Hepatocyte (in vitro differentiated cells): ENCODE measurements at places on chromosomes 6 and 20. TPM values are rescaled to one million over a fixed set of nuclear protein-coding genes. Genes with fewer than 3 reads are reported as not detected.

GRCh38 chr6:52858416-52858815, 17.8 kb upstream of the GSTA5 start:
- no peaks in the 10 kb centered on the region for H3K36me3 ChIP-seq
- H3K27me3 ChIP-seq = no peaks in the 10 kb centered on the region
- H3K4me3 ChIP-seq = no peak overlapping the region
- H3K4me1 ChIP-seq = no peaks in the 10 kb centered on the region
- DNase-seq = no peak
- H3K27ac ChIP-seq = no peak overlapping the region

The VNN1 gene
- total RNA-seq = 1.2 and 1.4 TPM in 2 replicates

The EIF2S2 gene
- total RNA-seq = 75.8 and 86.3 TPM in 2 replicates

The HLA-DRB1 gene
- 59.1 and 60.6 TPM in 2 replicates for total RNA-seq

DNA sequence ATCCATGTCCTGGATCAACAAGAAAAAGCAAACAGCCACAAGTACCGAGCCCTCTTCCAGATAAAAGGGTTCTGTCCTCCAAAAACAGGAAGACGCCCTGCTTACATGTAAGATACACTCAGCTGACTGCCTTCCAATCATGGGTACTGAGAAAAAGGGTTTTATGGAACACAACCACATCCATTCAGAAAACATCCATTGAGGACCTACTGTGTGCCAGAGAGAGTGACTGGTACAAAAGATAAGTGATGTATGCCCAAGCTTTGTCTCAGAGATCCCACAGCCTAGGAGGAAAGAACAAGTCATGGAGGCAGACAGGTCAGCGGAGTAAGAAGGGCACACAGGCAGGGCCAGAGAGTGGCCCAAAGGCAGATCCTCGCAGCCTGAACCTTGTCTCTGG, 94.8 kb upstream of the SSTR4 start:
- H3K4me1 ChIP-seq = no peaks in the 10 kb centered on the region
- no peaks in the 10 kb centered on the region for H3K36me3 ChIP-seq
- H3K27ac ChIP-seq = no peak overlapping the region
- H3K27me3 ChIP-seq = no peaks in the 10 kb centered on the region
- no peak for DNase-seq
- H3K4me3 ChIP-seq = no peak overlapping the region

The ASIP gene
- not detected in 2 replicates for total RNA-seq

DNA sequence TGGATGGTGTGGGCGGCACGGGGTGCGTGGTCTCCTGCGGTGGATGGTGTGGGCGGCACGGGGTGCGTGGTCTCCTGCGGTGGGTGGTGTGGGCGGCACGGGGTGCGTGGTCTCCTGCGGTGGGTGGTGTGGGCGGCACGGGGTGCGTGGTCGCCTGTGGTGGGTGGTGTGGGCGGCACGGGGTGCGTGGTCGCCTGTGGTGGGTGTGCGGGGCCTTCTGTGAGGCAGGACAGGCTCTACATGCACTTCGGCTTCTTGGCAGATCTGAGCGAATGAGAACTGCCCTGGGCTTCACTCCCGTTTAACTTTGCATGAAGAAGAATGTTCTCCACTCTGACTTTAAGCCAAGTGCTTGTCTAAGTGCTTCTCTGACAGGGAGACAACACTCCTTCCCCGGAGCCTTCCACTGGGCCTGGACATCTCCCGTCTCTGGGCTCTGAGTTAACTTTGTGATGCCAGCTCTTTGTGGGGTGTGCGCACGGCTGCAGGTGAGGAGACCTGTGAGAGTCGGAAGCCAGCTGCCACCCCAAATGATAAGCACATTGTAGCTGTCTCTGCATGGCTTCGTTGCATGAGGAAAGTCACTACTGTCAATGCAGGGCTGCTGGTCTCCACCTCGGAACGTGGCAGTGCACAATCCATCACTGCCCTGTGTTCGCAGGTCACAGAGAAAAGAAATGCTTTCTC, 244.8 kb downstream of the DLL1 start:
- H3K27ac ChIP-seq = no peak overlapping the region
- H3K4me3 ChIP-seq = no peak overlapping the region
- H3K4me1 ChIP-seq = peaks cover 4% of the 10 kb centered on the region
- no peaks in the 10 kb centered on the region for H3K27me3 ChIP-seq

GRCh38 chr20:62723351-62723750, 14.7 kb downstream of the NTSR1 start:
- DNase-seq = no peak
- H3K4me3 ChIP-seq = no peak overlapping the region
- no peaks in the 10 kb centered on the region for H3K27me3 ChIP-seq
- H3K36me3 ChIP-seq = no peaks in the 10 kb centered on the region

The PTPRK gene
- 78.5 and 80.2 TPM in 2 replicates for total RNA-seq

- H3K4me1 ChIP-seq = no peaks in the 10 kb centered on the region
- no peak for DNase-seq
- H3K36me3 ChIP-seq = no peaks in the 10 kb centered on the region
- no peaks in the 10 kb centered on the region for H3K27me3 ChIP-seq
These were observed 51.3 kb downstream of the GRM4 start for GRCh38 chr6:34094474-34095135.

The DNMT3B gene
- 4.3 and 4.5 TPM in 2 replicates for total RNA-seq

The SLC25A27 gene
- 7.0 and 11.9 TPM in 2 replicates for total RNA-seq

The GCM1 gene
- 0.33 TPM in 1 of 2 replicates, not detected in the other for total RNA-seq

- H3K27ac ChIP-seq = no peak overlapping the region
- no peaks in the 10 kb centered on the region for H3K36me3 ChIP-seq
- no peak for DNase-seq
- no peak overlapping the region for H3K4me3 ChIP-seq
- H3K27me3 ChIP-seq = no peaks in the 10 kb centered on the region
- H3K4me1 ChIP-seq = peaks cover 5% of the 10 kb centered on the region
These were observed 213.9 kb upstream of the PRDM1 start for GRCh38 chr6:105872249-105872648.

The TMEM200A gene
- total RNA-seq = 28.5 and 32.9 TPM in 2 replicates

DNA sequence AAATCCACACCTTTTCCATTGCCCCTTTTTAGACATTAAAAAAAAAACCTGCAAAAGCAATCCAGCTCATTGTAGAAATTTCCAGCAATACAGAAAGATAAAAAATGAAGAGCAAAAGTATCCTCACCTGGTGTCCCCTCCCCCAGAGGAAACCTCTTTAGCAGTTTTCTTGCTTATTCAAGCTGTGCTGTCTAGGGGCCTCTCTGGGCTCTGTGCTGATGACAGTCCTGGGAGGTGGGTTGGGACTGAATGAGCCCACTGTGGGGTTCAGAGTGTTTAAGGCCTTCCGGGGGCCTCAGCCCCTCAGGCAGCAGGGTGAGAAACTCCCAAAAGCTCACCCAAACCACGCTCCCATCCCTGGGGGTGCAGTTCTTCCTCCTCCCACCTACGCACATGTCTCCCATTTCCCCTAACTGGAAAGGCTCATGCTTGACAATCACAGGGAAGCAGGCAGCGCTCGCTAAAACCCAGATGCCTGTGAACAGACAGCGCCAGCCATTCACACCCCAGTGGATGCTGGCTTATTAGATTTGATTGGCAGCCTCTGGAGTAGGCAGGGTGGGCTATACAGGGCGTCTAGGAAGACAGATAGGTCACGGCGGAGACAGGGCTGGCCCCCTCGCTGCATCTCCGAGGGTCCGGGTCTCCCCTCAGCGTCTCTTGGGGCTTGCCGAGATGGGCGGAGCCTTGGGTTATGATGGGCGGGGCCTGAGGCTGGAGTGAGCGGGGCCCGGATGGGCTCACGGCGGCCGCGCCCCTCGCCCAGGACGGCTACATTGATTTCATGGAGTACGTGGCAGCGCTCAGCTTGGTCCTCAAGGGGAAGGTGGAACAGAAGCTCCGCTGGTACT, 4.6 kb downstream of the GUCA1A start:
- no peaks in the 10 kb centered on the region for H3K4me1 ChIP-seq
- DNase-seq = no peak
- H3K4me3 ChIP-seq = no peak overlapping the region

GRCh38 chr6:89602166-89602565, 36.4 kb downstream of the LYRM2 start:
- H3K4me3 ChIP-seq = no peak overlapping the region
- no peak for DNase-seq
- no peaks in the 10 kb centered on the region for H3K4me1 ChIP-seq
- no peaks in the 10 kb centered on the region for H3K27me3 ChIP-seq
- H3K27ac ChIP-seq = no peak overlapping the region

DNA sequence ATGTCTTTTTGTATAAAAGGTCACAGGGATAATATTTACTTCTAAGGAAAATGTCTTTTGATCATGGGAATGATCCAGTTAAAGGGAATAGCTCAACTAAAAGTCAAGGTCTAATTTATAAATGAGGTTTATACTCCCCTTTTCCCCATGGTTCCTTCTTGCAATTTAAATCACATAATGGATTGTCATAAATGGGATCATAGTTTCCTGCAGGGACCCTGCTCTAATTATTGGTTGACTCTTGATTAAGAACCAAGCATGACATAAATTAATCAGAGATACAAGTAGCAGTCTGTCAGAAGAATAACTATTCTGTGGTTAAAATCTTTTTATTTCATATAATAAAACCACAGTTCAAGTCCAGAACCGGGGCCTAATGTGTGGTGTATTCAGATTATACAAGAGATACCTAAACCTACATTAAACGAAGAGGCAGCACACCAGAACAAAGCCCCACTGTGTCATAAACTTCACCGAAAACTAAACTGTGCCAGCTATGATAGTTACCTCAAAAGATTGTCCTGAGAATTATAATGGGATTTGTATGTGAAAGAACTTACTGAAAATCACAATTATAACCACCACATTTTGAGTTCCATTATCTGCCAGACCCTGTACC, 43.0 kb upstream of the CD83 start:
- peak overlapping the region; percentile 39 for H3K27ac ChIP-seq
- no peak for DNase-seq
- H3K27me3 ChIP-seq = no peaks in the 10 kb centered on the region
- no peaks in the 10 kb centered on the region for H3K36me3 ChIP-seq
- H3K4me1 ChIP-seq = no peaks in the 10 kb centered on the region

The PTCRA gene
- not detected in 2 replicates for total RNA-seq

The TMEM217 gene
- 0.87 and 2.7 TPM in 2 replicates for total RNA-seq

The SLC52A3 gene
- 0.33 and 0.80 TPM in 2 replicates for total RNA-seq

DNA sequence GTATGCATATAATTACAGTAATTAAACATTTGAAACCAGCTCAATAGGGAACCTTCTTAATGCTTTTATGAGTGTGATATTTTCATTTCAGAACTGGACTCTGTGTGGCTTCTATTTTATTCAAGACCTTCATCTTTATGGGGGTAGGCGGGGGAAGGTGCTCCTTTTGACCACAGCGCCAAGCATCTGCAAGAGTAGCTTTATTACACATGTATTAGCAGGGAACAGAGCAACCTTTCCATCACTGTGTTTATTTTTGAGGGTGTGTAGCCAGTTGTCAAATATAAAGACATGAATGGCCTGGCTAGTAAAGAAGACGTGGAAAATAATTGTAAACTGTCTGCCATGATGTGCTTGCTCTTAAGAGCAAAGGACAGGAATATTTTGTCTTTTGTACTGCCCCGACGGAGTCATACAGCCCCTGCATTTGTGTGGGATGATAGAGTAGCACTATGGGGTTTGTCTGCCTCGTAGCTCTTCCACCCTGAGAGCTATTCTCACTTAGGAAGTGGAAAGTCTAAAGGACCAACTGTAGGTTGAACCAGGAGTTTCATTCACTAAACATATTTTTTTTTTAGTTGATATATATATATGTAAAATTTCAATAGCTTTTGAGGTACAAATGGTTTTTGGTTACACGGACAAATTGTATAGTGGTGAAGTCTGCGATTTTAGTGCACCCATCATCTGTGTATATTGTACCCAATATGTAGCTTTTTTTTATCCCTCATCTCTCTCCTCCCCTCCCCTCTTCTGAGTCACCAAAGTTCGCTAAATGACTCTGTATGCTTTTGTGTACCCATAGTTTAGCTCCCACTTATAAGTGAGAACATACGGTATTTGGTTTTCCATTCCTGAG, 91.2 kb downstream of the CARMIL1 start:
- peak overlapping the region; percentile 94 for H3K27ac ChIP-seq
- H3K4me1 ChIP-seq = peaks cover 12% of the 10 kb centered on the region
- no peak for DNase-seq
- H3K4me3 ChIP-seq = no peak overlapping the region
- no peaks in the 10 kb centered on the region for H3K36me3 ChIP-seq
- no peaks in the 10 kb centered on the region for H3K27me3 ChIP-seq

The KHDC1L gene
- total RNA-seq = not detected in 2 replicates

The PAX1 gene
- total RNA-seq = 0.44 TPM in 1 of 2 replicates, not detected in the other

The JPH2 gene
- 5.7 and 6.6 TPM in 2 replicates for total RNA-seq

DNA sequence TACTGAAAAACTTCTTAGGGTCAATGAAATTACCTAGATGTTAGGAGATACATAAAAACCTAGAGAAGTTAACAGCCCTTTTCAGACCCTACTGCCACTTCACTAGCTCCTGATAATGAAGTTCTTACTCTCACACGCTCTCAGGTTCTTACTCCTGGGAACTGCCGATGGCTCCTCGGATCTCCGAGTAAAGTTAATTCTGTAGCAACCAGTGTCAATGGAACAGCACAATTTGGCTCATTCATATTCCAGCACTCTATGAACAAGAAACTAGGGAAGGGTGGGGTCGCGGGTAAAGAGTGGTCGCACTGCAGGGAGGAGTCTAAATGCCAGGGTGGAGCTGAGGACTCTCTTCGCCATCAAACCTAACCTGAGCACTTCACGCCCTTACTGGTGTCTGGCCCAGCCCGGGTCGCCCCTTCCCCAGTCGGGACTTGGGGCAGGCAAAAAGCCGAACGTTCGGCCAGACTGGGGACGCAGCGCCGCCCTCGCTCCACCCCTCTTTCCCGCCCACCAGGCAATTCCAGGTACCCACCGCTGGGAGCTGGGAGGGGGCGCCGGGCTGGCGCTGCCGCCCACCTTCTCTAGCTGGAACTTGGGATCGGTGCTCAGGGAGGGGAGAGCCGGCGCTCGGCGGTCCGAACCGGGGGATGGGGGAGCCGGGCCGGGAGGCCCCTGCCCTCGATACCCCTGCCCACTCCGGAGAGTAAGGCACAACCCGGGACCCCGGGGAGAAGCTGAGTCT, 744 bp downstream of the RAB23 start:
- DNase-seq = peak; percentile 80
- peak overlapping the region; percentile 95 for H3K27ac ChIP-seq

- no peaks in the 10 kb centered on the region for H3K4me1 ChIP-seq
- H3K27me3 ChIP-seq = no peaks in the 10 kb centered on the region
- no peak overlapping the region for H3K4me3 ChIP-seq
- DNase-seq = no peak
- no peak overlapping the region for H3K27ac ChIP-seq
- H3K36me3 ChIP-seq = no peaks in the 10 kb centered on the region
These were observed 393.4 kb upstream of the SULF2 start for GRCh38 chr20:48178633-48179032.

The DACT2 gene
- 8.2 and 9.2 TPM in 2 replicates for total RNA-seq

- no peaks in the 10 kb centered on the region for H3K27me3 ChIP-seq
- no peak for DNase-seq
- H3K4me1 ChIP-seq = no peaks in the 10 kb centered on the region
- no peaks in the 10 kb centered on the region for H3K36me3 ChIP-seq
These were observed 54.4 kb downstream of the PCNA start for GRCh38 chr20:5065166-5065878.

The HCRTR2 gene
- total RNA-seq = 0.16 and 0.17 TPM in 2 replicates

The NKAPL gene
- 0.17 TPM in 1 of 2 replicates, not detected in the other for total RNA-seq

GRCh38 chr20:62210496-62210855, 9.6 kb downstream of the HRH3 start:
- peaks cover 11% of the 10 kb centered on the region for H3K27me3 ChIP-seq
- H3K4me3 ChIP-seq = no peak overlapping the region
- no peak for DNase-seq
- no peaks in the 10 kb centered on the region for H3K36me3 ChIP-seq
- H3K4me1 ChIP-seq = no peaks in the 10 kb centered on the region

- H3K4me1 ChIP-seq = no peaks in the 10 kb centered on the region
- no peak for DNase-seq
- no peaks in the 10 kb centered on the region for H3K36me3 ChIP-seq
These were observed 161.5 kb upstream of the POU3F2 start for GRCh38 chr6:98672681-98673475.
